ENCODE measurements at places on chromosomes 3 and 15.

DNA sequence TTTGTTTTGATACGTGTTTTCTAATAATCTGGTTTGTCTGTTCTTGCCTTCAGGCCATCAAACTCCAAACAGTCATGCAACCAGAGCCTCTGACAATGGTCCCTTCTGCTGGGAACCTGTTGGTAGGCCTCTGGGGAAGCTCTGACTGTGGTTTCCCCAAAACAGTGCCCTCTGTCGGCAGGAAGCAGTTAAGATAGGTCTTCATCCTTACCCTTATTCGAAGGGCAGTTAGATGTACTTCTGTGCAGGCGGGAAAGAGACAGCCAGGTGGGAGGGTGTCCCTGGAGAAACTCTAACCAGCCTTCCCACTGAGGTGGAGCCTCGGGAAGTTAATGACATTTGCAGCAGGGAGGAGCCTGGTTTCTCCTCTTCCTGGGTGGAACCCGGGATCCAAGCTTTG, 81.6 kb upstream of the CHMP2B start:
- no peak for ATAC-seq

DNA sequence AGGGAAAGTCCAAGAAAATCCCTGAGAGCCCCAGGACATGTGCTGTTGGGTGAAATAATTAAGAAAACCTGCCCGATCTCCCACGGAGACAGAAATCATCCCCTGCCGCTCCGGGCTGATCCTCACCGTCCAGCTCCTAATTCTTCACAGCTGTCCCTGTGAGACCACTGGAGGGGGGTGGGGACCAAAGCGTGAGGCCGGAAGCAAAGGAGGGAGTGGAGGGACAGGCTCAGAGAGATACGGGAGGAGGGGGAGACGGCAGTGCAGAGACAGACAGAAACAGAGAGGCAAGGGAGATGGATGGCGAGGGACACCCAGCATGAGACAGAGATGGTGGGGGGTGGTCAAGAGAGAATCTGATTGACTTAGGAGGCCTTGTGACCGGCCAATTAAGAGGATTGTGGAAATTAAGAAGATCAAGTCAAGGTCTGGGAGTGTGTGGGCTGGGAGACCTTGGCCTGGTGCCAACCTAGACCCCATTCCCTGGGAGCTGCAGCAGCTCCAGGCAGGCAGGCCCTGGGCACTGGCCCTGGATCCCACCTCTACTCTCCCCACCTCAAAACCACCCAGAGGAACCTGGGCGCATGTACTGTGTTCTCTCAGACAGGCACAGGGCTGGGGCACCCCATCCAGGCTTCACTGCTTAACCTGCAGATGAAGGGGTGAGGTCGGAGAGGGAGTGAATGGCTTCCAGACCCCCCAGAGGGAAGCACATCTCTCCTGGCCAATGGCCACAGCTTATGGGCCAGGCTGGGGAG, 113.2 kb upstream of the ALDH1A3 start:
- ATAC-seq, result no peak

- ATAC-seq, result no peak
These were observed 5.4 kb upstream of the MASP1 start for GRCh38 chr3:187296911-187297310.

DNA sequence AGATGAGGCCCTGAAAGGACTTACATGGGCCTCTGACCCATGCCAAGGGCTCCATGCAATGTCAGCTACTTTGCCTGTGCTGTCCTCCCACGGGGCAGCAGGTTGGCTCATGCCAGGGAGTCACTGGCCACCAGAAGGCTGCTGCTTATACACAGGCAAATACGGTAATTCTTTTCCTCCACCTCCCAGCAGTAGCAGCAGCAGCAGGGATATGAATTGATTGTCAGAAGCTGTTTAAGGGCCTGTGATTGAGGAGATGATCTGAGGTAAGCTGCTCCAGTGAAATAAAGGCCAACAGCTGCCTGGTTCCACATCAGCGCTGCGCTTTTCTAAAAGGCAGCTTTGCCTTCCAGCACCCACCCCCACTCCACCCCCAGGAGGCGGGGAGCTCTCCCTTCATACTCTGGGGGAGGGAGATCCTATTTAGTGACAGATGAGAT, 250.5 kb downstream of the SHQ1 start:
- no peak for ATAC-seq

GRCh38 chr3:156163848-156164247, 43.5 kb downstream of the KCNAB1 start:
- ATAC-seq, result no peak

DNA sequence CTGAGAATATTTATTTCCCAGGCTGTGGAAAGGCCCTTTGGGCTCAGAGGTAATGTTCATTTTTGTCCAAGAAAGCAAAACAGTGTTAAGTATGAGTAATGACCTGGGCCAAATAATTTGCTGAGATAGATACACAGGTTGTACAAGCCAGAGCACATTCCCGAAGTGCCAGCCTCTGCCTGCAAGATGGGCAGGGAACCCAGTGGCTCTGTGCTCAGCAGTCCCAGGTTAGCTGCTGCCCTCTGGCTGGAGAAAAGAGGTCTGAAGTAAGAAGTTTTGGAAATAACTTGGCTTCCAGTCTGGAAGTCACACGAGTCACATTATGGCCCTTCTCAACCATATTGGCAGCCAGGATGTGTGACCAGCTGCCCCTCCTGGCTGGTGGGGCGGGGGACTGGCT, 20.2 kb downstream of the MYZAP start:
- ATAC-seq, result no peak

DNA sequence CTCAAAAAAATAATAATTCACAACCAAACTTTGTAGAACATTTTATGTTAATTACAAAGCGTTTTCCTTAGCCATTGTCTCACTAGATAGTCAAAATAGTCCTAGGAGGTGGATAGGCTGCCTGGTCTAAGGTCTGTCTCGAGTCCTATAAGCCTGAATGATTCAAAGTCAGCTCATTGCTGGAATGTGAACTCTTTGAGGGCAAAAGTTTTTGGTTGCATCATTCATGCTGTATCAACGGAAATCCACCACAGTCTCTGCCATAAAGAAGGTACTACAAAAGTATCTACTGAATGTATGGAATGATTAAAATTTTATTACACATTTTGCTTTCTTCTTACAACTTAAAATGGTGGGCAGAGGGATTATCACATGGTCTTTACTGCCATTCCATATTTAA, 387.3 kb upstream of the RARB start:
- ATAC-seq, result no peak

DNA sequence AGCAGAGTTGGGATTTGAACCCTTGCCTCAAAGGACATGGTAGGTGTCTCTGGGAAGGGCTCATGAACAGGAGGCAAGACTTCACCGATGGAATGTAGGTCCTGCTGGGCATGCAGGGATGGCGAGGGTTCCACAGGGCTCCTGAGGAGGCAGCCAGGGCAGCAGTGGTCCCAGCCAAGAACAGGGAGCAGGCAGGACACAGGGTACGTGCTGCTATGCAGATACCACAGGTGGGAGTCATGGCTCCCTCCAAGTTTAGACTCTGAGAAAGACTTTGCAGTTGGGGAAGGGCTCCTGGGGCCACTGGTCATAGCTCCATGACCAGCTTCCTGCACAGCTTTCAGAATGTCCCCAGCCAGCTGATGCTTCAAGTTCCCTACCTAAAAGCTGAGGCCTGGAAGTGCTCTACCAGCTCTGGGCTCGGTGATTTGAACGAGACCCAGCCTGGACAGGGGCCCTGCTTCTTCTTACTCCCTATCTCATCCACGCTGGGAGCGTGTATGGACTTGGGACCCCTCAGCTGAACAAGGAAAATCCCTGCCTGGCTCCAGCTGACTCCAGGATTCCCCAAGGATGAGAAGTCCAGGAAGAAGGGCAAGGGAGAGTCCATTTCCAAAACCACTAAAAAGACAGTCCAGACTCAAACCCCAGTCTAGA, 747 bp downstream of the MYL3 start:
- no peak for ATAC-seq

DNA sequence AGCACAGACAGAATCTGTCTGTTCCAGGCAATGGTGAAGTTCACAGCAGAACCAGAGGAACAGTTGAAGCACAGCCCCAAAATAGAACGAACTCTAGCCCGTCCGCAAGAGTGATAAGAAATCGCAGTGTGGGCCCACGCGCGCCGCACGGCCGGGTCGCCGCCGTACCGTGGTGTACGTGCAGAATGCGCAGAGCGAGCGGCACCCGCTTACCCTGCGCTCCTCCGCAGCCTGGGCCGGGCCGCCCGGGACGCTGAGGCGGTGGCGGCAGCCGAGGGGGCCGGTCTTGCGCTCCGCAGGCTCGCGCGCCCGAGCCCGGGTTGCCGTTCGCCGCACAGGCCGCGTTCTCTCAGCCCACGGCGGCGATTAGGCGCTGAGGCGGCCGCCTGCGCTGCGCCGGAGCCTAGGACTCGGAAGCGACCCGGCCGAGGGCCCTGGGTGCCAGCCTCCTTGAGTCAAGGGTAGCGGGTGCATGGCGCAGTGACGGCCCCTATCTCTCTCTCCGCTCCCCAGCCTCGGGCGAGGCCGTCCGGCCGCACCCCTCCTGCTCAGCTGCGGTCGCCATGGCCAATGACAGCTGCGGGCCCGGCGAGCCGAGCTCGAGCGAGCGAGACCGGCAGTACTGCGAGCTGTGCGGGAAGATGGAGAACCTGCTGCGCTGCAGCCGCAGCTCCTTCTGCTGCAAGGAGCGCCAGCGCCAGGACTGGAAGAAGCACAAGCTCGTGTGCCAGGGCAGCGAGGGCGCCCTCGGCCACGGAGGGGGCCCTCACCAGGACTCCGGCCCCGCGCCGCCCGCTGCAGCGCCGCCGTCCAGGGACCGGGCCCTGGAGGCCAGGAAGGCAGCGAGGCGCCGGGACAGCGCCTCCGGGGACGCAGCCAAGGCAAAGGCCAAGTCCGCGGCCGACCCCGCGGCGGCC, 20.5 kb downstream of the WDR73 start:
- peak; percentile 59 for ATAC-seq

GRCh38 chr15:46450112-46450809, 815.4 kb downstream of the SQOR start:
- ATAC-seq, result no peak

- ATAC-seq, result no peak
These were observed 61.9 kb upstream of the CBLB start for GRCh38 chr3:105930733-105931132.

DNA sequence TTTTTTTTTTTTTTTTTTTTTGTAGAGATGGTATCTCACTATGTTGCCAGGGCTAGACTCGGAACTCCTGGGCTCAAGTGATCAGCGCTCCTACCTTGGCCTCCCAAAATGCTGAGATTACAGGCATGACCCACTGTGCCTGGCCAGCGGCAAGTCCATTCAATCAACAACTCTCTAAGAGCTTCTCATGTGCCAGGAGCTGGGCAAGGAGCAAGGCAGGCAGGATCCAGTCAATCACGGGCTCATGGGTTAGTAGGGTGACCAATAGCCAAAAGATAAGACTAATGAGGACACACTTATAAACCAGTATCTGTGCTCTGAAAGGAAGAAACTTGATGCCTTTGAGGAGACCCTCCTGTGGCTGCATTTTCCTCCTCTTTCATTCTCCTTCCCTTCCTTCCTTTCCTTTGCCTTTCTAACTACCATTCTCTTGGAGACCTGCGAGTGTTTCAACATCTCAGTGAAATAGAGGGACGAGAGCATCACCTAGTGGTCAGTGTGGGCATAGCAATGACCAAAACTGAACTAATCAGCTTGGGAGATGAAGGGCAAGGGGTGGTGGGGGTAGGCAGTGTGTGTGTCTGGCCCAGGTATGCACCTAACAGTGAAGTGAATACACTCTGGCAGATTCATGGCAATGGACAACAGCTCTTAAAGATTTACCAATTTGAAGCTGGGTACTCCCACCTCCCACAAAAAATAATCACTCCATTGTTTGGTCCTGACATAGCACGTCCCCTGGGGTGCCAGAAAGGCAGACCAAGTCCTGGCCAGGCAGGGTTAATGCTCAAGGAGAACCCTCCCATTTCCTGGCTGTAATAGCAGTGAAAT, 6.3 kb downstream of the RPP25 start:
- peak; percentile 67 for ATAC-seq

DNA sequence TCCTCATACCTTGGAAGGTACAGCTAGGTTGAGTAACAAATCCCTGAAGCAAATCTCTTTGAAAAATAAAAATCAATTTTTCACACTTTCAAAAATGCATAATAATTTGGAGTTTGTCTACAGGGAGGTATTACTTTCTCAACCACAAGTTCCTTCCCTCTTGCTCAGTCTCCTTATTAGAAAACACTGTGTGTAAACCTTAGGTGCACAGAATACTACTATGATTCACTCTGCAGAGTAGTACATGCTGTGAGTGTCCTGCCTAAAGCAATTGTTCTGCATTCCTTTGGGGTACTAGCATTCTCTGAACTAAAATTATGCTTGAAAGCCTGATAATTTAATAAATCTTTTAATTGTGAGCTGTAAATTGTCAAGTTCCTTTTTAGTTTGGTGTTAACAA, 115.9 kb upstream of the EPHA3 start:
- ATAC-seq, result no peak

GRCh38 chr3:40432793-40433192, 24.3 kb upstream of the RPL14 start:
- no peak for ATAC-seq

DNA sequence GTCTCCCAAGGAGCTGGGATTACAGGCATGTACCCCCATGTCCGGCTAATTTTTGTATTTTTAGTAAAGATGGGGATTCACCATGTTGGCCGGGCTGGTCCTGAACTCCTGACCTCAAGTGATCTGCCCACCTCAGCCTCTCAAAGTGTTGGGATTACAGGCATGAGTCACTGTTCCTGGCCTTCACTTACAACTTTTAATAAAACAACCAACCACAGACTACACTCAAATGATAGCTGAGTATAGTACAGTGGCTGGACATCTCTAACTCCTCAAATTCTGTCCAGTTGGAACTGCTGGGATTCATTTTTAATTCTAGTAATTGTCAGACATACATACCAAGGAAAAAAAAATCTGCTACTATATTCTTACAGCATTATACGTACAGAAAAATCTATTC, 71.0 kb downstream of the PBRM1 start:
- ATAC-seq, result no peak

All from activated CD4-positive, CD25-positive, alpha-beta regulatory T cell treated with anti-CD3 and anti-CD28 coated beads, Interleukin-2, amount 50 U/mL, for 24 hours (primary cell).